ENCODE measurements at places on chromosomes 2 and 18.

GRCh38 chr2:176976736-176977685, 235.6 kb upstream of the HNRNPA3 start:
- DNase-seq, result no peak

DNA sequence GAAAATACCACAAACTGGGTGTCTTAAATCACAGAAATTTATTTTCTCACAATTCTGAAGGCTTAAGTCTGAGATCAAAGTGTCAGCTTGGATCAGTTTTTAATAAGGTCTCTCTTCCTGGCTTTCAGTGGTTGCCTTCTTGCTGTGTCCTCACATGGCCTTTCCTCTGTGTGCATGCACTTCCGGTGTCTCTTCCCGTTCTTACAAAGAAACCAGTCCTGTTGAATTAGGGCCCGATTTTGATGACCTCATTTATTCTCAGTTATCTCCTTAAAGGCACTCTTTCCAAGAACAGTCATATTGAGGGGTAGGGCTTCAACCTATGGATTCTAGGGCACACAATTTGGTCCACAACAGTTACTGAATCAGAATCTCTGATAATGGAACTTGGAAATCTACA, 5.4 kb upstream of the XIRP2 start:
- DNase-seq, result no peak

DNA sequence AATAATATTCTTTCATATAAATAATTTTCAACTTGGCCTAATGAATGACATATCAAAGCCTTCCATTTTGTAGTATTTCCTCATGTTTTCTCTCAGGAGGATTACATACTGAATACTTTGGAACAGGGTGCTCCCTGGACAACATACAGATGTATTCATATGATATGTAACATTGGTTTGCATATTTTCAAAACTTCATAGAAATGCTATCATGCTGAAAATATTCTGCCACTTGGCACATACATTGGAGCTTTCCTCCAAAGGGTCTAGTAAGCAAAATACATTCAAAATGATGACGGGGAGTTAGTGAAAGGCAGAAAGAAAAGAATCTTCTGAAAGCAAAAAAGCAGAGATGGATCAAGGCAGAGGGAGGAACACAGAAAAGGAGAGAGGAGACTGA, 38.1 kb upstream of the RTN4 start:
- DNase-seq, result no peak

GRCh38 chr18:23596183-23596582, 9.9 kb upstream of the NPC1 start:
- DNase-seq, result no peak

DNA sequence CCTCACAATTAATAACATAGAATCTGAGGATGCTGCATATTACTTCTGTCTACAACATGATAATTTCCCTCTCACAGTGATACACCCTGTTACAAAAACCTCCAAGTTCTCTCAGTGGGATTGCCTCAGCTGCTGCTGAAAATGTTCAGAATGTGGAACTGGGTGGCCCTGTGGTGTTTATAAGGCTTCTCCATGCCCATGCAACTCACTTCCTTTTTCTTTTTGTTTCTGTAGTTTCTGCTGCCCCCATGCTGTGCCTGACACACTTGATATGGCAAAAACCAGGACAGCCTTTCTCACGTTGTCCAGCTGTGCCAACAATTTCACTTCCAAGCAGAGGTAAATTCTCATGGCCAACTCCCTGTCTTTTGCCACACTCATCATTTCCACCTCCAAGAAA, 206.2 kb downstream of the RPIA start:
- DNase-seq, result no peak

DNA sequence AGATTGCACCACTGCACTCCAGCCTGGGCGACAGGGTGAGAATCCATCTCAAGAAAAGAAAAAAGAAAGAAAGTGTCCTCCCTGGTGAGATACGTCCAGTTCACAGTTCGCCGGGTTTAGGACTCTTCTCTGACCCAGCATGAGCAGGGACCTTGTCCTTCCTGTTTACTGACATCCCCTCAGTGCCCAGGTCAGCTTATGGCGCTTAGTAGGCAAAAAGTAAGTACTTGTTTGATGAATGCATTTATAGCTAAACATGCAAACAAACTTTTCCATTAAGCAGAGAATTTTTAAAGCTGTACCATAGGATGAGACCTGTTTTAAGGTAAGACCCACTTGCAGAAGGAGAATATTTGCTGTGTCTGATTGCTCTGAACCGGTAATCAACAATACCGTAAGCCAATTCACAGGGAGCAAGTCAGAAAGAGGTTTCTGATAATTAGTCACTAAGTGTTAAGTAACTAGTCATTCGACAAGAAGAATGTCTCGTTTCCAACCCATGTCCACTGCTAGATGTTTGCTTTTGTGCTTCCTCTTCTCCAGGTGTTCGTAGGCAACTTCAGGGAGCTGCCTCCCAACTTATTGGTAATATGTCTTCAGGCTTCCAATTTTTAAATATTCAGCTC, 40.0 kb downstream of the MOGAT1 start:
- DNase-seq, result no peak

GRCh38 chr2:9774266-9774665, 69.0 kb upstream of the TAF1B start:
- DNase-seq, result no peak

DNA sequence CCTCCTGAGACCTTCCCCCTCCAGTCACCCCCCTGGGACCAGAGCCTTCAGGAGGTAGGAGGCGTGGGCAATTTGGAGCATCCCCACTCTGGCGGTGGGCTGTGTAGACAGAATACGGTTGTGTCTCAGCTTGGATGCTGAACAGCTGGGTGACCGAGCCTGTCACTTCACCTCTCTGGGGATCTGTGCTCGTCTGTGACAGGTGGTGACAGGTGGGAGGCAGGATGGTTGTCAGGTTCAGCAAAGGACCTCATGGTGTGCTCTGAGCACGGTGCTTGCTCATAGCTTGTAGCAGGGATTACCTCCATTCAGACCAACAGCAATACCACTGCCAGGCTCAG, 186.5 kb upstream of the HS6ST1 start:
- no peak for DNase-seq

DNA sequence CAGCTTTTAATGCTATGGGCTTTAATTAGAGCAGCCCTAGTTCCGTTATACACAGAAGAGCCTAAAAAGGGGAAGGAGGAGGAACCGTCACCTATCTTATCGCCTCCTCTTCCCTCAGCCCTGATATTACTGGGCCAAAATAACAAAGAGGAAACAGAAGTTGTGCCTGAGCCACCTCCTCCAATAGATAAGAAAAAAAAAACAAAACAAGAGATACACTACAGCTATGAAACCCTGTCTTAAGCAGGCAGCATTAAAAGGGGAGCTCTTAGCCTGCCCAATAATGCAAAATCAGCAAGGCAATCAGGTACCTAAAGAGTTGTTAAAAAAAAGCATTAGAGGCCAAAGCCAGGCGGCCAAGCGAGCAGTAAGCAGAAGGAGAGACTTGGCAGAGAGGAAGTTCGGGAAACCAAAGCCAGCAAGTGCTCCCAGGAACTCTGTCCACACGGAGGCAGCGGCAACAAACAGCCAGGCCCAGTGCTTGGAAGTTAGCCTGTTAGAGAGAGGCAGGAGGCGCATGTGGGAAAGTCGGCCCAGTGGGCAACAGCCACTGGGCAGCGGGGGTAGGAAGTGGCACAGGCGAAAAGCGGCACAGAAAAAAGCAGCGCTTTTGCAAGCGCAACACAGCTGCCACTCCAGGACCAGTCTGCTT, 41.8 kb upstream of the PDK1 start:
- DNase-seq, result no peak

- DNase-seq, result peak; percentile 63
These were observed 119.2 kb downstream of the ANKRD44 start for GRCh38 chr2:197191177-197191939.

- no peak for DNase-seq
These were observed 51.2 kb upstream of the HAAO start for GRCh38 chr2:42843611-42844010.
